Chondrocyte (in vitro differentiated cells): ENCODE measurements at places on chromosomes 1 and 21.

- no peaks in the 10 kb centered on the region for H3K27me3 ChIP-seq
- H3K27ac ChIP-seq, result peak overlapping the region; percentile 86
- peaks cover 68% of the 10 kb centered on the region for H3K4me1 ChIP-seq
- no peak overlapping the region for H3K4me3 ChIP-seq
Observed at GRCh38 chr1:208160259-208160819, 83.8 kb downstream of the PLXNA2 start.

DNA sequence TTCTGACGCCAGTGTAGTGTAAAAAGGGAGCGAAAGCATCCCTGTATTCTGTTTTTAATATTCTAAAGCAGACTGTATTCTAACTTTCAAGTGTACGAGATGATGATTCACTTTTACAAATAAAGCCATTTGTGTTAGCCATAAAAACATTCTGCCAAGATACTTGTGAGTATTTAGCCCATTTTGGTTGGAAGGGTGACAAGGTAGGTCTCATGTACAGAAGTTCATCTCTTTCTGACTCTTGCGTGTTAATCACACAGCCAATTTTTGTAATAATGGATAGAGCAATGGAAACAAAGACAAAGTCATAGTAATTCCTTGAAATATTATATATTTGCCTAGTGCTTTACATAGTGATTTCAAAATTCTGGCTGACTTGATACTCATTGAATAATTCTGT, 125.3 kb upstream of the GREM2 start:
- peaks cover 17% of the 10 kb centered on the region for H3K4me1 ChIP-seq
- H3K36me3 ChIP-seq, result no peaks in the 10 kb centered on the region
- no peak overlapping the region for H3K4me3 ChIP-seq

DNA sequence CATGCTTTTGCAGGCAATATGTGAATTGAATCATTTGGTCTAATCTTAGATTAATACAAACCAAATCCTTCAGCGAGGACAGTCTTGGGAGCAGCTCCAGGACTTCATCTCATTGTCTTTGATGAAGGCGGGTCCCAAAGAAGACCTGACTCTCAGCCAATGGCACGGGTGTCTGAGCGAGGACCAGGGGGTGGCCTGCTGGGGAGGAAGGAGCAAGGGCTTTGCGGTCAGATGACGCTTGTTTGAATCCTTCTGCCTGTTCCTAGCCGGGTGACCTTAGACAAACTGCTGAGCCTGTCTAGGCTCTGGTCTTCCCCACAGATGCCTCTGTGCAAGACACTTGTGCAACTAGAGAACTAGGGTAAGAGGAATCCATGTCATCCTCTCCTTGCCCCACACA, 312.1 kb upstream of the VAMP3 start:
- no peak overlapping the region for H3K27ac ChIP-seq
- H3K4me1 ChIP-seq, result peaks cover 26% of the 10 kb centered on the region
- no peaks in the 10 kb centered on the region for H3K36me3 ChIP-seq
- no peak for DNase-seq

- no peak overlapping the region for H3K27ac ChIP-seq
- no peak overlapping the region for H3K4me3 ChIP-seq
- no peak for DNase-seq
- H3K36me3 ChIP-seq, result no peaks in the 10 kb centered on the region
- H3K27me3 ChIP-seq, result no peaks in the 10 kb centered on the region
Observed at GRCh38 chr1:51926171-51926812, 47.8 kb upstream of the NRDC start.

DNA sequence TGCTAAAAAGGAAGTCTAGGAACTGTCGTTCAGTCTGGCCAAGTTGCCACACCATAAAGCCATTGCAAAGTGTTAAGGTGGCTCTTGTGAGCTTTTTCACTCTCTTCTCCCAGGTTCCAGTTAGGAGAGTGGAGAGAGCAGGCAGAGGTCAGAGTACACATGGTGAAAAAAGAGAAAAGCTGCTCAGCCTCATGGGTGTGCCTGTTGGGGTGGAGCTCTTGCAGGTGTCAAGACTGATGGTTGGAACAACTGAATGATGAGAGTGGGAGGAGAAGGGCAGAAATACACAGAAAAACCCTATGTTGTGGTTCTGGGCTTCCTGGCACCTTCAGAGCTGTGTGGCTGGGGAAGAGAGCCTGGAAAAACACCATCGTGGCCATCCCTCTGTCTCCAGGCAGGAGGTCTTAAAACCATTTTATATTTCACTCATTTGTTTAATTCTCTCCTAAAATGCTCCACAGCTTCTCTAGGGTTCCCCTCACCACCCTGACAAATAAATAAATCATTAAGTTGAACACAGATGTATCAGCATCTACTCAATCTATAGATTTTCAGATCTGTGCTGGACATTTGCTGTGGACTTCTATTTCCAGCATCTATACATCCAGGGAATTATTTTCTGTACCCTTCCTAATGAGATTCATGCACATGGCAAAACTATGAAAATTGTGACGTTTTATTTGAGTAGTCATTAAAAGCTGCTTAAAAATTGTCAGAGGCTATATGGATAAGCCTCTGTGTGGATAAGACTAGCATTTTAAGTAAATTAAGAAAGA, 17.5 kb downstream of the UBASH3A start:
- no peak overlapping the region for H3K27ac ChIP-seq
- DNase-seq, result no peak
- no peaks in the 10 kb centered on the region for H3K4me1 ChIP-seq
- H3K27me3 ChIP-seq, result peaks cover 51% of the 10 kb centered on the region
- no peak overlapping the region for H3K4me3 ChIP-seq

- H3K4me1 ChIP-seq, result peaks cover 6% of the 10 kb centered on the region
- peaks cover 19% of the 10 kb centered on the region for H3K36me3 ChIP-seq
- no peaks in the 10 kb centered on the region for H3K27me3 ChIP-seq
Observed at GRCh38 chr1:183520379-183520778, 48.1 kb downstream of the SMG7 start.

DNA sequence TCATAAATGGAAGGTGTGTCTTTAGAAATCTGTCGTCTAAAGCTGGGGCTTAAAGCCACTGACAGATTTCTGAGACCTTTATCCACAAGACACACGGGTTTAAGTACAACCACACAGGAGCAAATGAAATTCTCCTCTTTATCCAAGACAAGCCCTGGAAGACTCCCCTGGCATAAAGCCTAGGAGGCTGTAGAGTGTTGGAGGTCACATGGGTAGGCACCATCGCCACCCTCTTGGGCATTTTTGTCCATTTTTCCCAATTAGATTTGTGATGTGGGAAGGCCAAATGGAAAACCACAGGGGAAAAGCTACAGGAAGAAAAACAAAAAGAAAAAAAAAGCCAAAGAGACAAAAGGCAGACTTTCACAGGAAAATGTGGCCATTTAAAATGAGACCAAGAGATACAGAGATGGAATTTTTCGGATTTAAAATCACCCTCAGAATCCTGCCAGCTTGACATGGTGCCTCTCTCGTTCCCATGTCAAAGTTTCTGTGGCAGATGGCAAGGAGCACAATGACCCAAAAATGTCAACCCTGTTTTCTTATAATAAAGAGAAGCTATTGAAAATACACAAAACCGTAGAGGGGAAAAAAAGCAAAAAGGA, 91.9 kb downstream of the PLD5 start:
- no peak overlapping the region for H3K4me3 ChIP-seq
- DNase-seq, result no peak
- no peak overlapping the region for H3K27ac ChIP-seq
- no peaks in the 10 kb centered on the region for H3K36me3 ChIP-seq
- H3K27me3 ChIP-seq, result peaks cover 3% of the 10 kb centered on the region
- H3K4me1 ChIP-seq, result no peaks in the 10 kb centered on the region

DNA sequence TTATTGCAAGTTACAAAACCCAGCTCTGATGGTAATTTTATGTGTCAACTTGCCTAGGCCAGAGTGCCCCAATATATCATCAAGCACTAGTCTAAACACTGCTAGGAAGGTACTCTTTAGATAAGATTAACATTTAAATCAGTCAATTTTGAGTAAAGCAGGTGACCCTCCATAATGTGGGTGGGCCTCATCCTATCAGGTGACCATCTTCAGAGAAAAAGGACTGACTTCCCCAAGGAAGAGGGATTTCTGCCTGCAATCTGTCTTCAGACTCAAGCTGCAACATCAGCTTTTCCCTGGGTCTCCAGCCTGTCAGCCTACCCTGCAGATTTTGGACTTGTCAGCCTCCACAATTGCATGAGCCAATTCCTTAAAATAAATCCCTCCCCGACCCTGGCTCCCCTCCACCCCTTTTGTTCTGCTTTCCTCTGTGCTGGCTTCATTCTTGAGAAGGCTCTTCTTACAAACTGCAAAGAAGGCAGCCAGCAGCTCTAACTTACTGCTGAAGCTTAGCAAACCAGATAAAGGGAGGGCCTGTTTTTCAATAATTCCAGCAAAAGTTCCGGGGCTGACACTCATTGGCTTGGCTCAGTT, 56.4 kb upstream of the RUNX3 start:
- H3K4me3 ChIP-seq, result no peak overlapping the region
- peaks cover 5% of the 10 kb centered on the region for H3K4me1 ChIP-seq
- peaks cover 12% of the 10 kb centered on the region for H3K27me3 ChIP-seq

DNA sequence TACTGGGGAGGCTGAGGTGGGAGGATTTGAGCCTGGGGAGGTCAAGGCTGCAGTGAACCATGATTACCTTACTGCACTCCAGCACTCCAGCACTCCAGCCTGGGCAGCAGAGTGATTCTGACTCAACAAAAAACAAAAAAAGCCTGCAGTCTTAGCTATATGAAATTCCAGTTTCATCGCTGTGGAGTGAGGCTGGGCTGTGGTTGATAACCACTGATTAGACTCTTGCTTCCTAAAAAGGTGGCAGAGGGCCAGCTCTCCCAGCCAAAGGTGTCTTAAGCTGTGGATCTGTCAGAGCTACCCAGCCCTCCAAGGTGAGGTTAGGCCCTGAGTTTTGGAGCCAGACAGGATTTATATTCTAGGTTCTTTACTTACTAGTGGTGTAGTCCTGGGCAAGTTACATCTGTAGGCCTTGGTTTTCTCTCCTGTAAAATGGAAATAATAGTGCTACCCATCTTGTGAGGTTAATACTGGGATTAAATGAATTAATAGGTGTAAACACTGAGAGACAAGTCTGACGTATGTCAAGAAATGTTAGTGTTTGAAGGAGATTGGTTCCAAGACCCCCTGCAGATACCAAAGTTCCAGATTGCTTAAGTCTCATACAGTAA, 35.9 kb downstream of the TMCC2 start:
- H3K36me3 ChIP-seq, result no peaks in the 10 kb centered on the region
- H3K27me3 ChIP-seq, result no peaks in the 10 kb centered on the region
- DNase-seq, result no peak
- H3K27ac ChIP-seq, result no peak overlapping the region
- H3K4me1 ChIP-seq, result peaks cover 31% of the 10 kb centered on the region

DNA sequence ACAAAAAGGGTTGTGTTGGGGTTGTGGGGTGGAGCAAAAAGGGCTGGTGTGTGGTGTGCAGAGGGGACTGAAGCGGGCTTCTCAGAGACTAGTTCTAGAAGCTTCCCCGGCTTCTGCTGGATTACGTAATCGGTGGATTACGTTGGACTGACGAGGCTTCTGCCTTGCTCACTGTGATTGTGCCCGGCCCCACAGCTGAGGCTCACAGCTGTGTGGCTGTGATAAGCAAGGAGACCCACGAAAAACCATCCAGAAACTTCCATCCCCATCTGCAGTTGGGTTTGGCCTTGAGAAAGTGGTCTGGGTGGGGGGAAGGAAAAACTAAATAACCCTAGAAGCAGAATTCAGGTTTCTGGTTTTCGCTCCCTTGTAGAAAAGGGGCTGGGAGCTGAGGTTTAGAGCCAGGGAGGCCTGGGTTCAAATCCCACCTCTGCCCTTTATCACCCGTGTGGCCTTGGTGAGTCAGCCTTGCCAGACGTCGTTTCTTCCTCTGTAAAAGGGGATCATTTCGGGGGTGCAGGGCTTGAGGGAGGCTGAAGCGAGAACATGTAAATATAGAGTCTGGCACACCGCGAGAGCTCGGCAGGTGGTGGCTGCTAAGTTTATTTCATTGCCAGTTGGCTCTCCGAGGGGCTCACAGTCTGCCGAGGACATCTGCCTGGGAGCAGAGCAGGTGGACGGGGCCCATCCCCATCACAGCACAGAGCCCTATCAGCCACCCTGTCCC, 30.4 kb upstream of the DISP3 start:
- no peak overlapping the region for H3K27ac ChIP-seq
- H3K4me1 ChIP-seq, result no peaks in the 10 kb centered on the region
- no peak overlapping the region for H3K4me3 ChIP-seq

DNA sequence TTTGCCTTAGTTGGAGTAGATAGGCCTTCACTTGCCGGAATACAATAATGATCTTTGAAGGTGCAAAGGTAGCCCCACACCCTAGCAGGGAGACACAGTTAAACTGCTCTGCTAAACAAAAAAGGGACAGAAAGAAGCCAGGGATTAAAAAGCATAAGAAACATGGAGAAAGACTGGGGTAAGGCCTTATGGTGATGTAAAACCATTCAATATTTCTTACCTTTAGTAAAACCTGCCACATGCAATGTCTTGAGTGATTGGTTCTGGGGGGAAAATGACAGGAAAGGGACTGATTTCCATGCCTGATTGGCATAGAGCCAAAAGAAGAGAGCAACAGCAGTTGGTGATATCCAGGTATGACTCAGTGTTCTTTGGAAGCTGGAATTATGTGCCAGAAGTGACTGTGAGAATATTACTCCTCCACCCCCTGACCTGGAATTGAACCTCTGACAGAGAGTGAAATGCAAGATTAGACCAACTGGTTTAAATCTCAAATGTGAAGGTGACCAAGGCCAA, 8.1 kb downstream of the DNASE2B start:
- no peak for DNase-seq
- no peaks in the 10 kb centered on the region for H3K27me3 ChIP-seq
- no peak overlapping the region for H3K4me3 ChIP-seq

- H3K27ac ChIP-seq, result no peak overlapping the region
- no peak overlapping the region for H3K4me3 ChIP-seq
- peaks cover 36% of the 10 kb centered on the region for H3K27me3 ChIP-seq
- no peaks in the 10 kb centered on the region for H3K4me1 ChIP-seq
- H3K36me3 ChIP-seq, result no peaks in the 10 kb centered on the region
Observed at GRCh38 chr1:177289532-177289931, 118.8 kb downstream of the BRINP2 start.

DNA sequence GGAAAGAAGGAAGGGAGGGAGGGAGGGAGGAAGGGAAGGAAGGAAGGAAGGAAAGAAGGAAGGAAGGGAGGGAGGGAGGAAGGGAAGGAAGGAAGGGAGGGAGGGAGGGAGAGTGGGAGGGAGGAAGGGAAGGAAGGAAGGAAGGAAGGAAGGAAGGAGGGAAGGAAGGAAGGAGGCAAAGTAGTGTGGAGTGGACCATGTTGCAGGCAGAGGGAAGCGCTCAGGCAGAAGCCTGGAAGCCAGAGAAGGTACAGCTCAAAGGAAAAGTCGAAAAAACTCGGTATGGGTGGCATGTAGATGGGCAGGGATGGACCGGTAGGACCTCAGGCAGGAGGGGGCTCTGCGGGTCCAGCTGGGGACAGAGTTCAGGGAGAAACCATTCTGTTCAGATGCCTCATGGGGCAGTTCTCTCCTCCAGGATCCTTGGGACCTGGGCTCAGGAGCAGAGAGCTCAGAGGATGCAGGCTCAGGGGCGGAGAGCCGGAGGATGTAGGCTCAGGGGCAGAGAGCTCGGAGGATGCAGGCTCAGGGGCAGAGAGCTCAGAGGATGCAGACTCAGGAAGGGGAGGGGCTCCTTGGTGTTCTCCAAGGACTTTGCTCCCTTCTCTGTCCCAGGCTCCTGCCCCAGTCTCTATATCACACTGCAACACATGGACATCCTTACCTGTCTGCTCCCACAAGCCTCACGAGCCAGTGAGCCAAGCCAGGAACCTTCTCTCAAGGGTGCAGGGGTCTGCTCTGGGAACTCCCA, 13.6 kb upstream of the PADI3 start:
- DNase-seq, result no peak
- H3K4me1 ChIP-seq, result peaks cover 43% of the 10 kb centered on the region
- H3K4me3 ChIP-seq, result no peak overlapping the region
- H3K27me3 ChIP-seq, result no peaks in the 10 kb centered on the region
